ENCODE measurements at places on chromosomes 3 and 15. TPM values are rescaled to one million over a fixed set of nuclear protein-coding genes. Genes with fewer than 3 reads are reported as not detected.

The ETV5 gene
- total RNA-seq = 19.1 TPM

The IL5RA gene
- 9.4 TPM for total RNA-seq

The ARL8B gene
- total RNA-seq = 172 TPM

The ZNF660 gene
- 10.0 TPM for total RNA-seq

The GOLGA8J gene
- total RNA-seq = 0.39 TPM

The ANXA2 gene
- total RNA-seq = 547 TPM

The XIRP1 gene
- 0.50 TPM for total RNA-seq

The GPR27 gene
- total RNA-seq = 4.2 TPM

The CD80 gene
- total RNA-seq = not detected

The RBP2 gene
- total RNA-seq = not detected

The RIOX2 gene
- total RNA-seq = 35.3 TPM

The GPR149 gene
- total RNA-seq = 1.8 TPM

The MUC4 gene
- 3.1 TPM for total RNA-seq

The RNU6-1 gene
- not detected for total RNA-seq

GRCh38 chr3:197085137-197085536 is 55.5 kb upstream of the MELTF start:
- no peaks in the 10 kb centered on the region for H3K4me1 ChIP-seq
- no peak overlapping the region for H3K4me3 ChIP-seq
- no peak overlapping the region for H3K27ac ChIP-seq
- no peaks in the 10 kb centered on the region for H3K27me3 ChIP-seq
- DNase-seq = no peak
- peaks cover 4% of the 10 kb centered on the region for H3K36me3 ChIP-seq

GRCh38 chr3:48952510-48953118 is 34.0 kb downstream of the ARIH2 start:
- H3K4me1 ChIP-seq = no peaks in the 10 kb centered on the region
- no peak overlapping the region for H3K27ac ChIP-seq
- H3K27me3 ChIP-seq = no peaks in the 10 kb centered on the region
- DNase-seq = peak; percentile 43
- H3K36me3 ChIP-seq = peaks cover 10% of the 10 kb centered on the region

GRCh38 chr3:185423178-185423577 is 60.2 kb downstream of the MAP3K13 start:
- no peak overlapping the region for H3K27ac ChIP-seq
- H3K4me3 ChIP-seq = no peak overlapping the region

DNA sequence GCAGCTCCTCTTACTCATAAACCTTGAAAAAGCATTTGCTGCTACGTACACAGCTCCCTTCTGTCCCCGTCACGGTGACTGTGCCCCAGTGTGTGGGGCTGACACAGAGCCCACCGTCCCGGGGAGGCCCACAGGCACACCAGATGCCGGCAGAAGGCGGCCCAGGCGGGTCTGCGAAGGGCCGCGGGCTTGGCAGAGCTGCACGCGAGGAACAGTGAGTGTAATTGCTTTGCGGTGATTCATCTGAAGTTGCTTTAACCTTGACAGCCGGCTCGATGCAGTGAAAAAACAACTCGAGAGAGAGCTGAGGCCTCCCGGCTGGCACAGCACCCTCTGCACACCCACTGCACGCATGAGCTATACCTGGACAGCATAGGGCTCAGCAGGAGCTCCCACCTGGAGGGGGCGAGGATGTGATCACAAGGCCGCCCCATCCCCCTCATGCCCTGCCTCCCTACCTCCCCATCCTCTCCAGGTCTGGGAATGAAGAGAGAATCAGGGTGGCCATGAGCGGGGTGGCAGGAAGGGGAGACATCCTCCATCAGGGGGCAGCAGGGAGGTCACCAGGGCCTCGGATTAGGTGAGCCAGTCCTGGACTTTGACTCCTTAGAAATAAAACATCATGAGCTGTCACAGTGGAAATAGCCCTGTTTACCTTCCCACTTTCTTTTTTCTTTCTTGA is 172.7 kb downstream of the MEGF11 start:
- H3K27me3 ChIP-seq = peaks cover 2% of the 10 kb centered on the region
- H3K27ac ChIP-seq = no peak overlapping the region
- H3K4me3 ChIP-seq = no peak overlapping the region
- peaks cover 12% of the 10 kb centered on the region for H3K4me1 ChIP-seq
- no peak for DNase-seq

GRCh38 chr3:81871358-81872155 is 110.1 kb upstream of the GBE1 start:
- no peaks in the 10 kb centered on the region for H3K27me3 ChIP-seq
- no peak overlapping the region for H3K4me3 ChIP-seq
- H3K4me1 ChIP-seq = no peaks in the 10 kb centered on the region
- DNase-seq = no peak

DNA sequence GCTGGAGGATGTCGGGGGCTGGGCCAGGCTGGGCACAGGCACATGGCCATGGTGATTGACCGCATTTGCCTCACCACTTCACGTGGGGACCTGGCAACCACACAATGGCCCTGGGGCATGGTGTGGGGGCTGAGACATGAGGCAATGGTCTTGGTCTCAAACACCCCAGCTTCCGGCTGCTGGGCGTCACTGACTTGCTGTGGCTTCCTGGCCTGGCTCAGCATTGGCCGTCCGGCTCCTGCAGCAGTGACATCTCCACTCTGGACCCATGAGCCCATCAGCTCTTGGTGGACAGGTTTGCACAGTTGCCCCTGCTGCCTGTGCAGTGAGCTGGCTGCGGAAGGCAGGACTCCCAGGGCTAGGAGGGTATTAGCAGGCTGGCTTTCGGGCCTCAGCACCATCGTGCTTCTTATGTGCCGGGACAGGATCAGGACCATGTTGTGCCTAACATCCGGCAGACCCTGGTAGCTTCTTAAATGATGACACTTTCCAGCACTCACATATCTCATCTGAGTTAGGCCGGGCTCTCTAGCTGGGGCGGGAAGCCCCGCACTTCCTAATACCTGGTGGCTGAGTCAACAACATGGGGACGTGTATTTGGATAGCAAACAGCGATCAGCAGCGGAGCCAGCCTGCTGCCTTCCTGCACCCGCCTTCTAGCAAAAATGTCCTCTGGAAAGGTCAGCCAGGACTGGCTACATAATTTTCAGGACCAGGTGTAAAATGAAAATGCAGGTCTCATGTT is 34.1 kb downstream of the ZNF710 start:
- H3K4me3 ChIP-seq = no peak overlapping the region
- peak overlapping the region; percentile 54 for H3K27ac ChIP-seq
- H3K27me3 ChIP-seq = no peaks in the 10 kb centered on the region

DNA sequence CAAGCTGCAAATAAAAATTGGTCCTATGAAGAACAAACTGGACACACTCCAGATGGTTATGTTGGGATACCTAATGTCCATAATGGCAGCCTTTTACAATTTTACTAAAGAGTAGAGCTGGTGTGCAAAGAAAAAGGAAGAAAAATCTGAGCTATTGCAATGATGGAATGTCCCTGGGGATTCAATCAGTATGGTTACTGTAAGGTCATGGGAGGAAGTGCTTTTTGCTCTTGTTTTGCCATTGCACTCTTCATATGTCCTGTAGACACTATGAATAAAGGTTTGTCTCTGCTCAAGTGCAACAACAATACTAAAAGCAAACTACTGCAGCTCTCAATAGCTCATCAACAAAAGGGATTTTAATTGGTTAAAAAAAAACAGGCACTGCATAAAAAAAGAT is 5.4 kb downstream of the PFN2 start:
- no peaks in the 10 kb centered on the region for H3K27me3 ChIP-seq
- H3K27ac ChIP-seq = no peak overlapping the region

DNA sequence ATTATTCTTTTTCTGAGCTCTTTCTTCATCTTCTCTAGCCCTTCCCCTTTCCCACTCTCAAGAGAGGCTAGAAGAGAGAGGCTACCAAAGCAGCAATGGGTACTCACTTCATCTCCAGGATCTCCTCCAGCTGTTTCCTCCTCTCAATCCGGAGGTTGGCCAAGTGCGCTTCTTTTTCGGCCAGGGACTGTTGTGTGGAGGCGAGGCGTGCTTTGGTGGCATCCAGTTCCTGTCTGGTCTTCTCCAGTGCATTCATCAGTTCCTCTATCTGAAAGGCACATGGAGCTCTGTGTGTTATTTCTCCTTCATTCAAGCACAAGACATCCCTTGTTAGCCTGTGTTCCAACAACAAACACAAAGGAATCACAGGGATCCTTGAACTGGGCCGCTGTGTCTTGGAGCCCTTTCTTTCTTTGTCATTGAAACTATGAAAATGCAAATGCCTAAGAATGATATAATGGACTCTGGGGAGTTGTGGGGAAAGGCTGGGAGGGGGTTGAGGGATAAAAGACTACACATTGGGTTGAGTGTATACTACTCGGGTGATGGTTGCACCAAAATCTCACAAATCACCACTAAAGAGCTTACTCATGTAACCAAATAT is 401.3 kb upstream of the WNT5A start:
- H3K36me3 ChIP-seq = no peaks in the 10 kb centered on the region
- no peaks in the 10 kb centered on the region for H3K4me1 ChIP-seq
- H3K27ac ChIP-seq = no peak overlapping the region
- no peak overlapping the region for H3K4me3 ChIP-seq
- H3K27me3 ChIP-seq = no peaks in the 10 kb centered on the region

DNA sequence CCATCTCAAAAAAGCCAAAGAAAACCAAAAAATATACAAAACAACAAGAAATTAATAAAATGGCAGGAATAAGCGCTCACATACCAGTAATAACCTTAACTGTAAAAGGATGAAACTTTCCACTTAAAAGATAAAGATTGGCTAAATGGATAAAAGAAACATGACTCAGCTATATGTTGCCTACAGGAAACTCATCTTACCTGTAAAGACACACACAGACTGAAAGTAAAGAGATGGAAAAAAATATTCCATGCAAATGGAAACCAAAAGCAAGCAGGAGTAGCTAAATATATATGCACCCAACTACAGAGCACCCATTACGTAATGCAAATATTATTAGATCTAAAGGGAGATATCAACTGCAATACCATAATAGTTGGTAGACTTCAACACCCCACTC is 49.7 kb downstream of the ADAM10 start:
- no peaks in the 10 kb centered on the region for H3K4me1 ChIP-seq
- no peaks in the 10 kb centered on the region for H3K27me3 ChIP-seq
- no peak for DNase-seq
- peaks cover 8% of the 10 kb centered on the region for H3K36me3 ChIP-seq
- no peak overlapping the region for H3K27ac ChIP-seq
- H3K4me3 ChIP-seq = no peak overlapping the region

DNA sequence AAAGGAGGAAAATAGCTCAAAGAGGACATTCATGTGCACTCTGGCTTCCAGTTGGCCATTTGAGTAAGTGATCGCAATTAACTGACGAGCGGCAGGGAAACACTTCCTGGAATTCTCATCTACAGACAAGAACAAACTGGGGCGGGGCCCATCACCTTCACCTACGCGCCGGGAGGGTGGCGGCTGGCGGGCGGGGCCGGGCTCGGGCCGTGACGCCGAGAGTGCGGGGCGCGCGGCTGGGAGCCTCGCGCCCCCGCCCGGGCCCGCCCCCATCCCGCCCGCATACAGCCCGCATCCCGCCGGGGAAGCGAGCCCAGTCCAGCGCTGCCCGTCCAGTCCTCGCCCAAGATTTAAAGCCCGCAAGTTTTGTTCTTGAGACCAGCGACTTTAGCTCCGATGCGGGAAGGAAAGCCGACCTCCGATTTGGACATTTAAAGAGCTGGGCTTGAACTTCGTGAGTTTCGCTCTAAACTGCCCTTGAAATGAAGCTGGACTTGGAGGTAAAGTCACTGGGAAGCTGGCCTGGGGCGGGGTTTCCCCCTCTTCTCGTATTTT is at the start of gene B3GNT5:
Gene B3GNT5 (plus strand): TSS at position 281 of the 555 bp plus-strand sequence. CDS start 16,546 bp downstream, outside the sequence.
- H3K36me3 ChIP-seq = no peaks in the 10 kb centered on the region
- peaks cover 9% of the 10 kb centered on the region for H3K4me1 ChIP-seq
- H3K27me3 ChIP-seq = no peaks in the 10 kb centered on the region
- H3K27ac ChIP-seq = peak within 1 kb of the TSS; percentile 86

DNA sequence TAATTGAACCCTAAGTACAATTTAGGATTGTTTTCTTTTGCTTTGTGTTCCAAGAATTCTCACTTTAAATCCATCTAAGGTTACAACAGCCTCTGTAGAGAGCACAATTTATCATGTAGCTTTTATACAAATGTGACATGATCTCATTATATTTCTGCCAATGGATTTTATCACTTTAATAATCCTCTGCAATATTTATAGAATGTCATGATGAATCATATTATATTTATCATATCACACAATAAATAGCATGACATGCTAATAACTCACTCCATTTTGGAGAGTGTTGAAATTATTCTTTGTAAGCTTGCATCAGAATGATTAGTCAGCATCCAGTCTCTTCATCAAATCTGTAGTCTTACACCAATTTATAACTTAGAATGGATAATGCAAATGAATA is 280.6 kb upstream of the ZNF717 start:
- no peaks in the 10 kb centered on the region for H3K4me1 ChIP-seq
- no peak overlapping the region for H3K4me3 ChIP-seq
- H3K27me3 ChIP-seq = no peaks in the 10 kb centered on the region
- H3K27ac ChIP-seq = no peak overlapping the region
- no peaks in the 10 kb centered on the region for H3K36me3 ChIP-seq

- no peaks in the 10 kb centered on the region for H3K36me3 ChIP-seq
- H3K27ac ChIP-seq = no peak overlapping the region
- DNase-seq = no peak
- H3K27me3 ChIP-seq = no peaks in the 10 kb centered on the region
These were observed 268.1 kb downstream of the FOXP1 start for GRCh38 chr3:71315431-71315830.

DNA sequence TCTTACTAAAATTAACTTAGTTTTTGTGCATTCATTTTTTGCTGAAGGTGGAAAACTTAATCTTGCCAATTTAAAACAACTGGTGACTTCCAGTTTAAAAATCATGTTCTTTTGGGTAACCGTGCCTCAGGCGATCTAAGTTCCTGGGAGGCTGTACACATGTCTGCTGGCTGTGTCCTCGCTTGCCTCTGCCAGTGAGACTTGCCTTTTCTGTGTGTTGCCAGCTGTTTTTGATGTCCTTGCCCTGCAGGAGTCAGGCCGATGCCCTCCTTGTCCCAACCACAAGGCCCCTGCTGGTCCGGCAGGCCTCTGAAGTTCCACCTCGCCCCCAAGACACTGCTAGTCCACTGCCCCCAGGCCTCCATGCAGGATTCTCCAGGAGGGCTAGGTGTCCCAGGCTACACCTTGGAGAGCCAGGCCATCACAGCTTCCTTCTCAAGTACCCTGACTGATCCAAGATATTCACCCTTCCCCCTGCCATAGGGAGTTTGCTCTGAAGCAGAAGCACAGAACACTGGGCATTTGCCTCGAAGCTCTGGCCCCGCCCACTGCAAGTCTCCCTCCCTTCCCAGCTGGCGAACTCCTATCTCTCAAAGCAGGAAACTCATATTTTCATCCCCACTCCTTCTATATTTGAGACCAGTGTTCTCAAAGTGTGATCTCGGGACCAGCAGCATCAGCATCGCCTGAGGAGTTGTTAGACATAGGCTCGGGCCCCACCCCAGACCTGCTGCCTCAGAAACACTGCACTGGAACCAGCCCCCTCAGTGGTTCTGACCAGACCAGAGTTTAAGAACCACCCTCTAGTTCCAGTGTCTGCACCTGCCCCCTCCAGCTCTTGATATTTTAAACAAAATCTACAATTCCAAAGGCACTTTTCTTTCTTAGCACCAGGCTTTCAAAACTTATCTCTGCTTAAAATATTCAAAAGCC is 185.8 kb upstream of the UBE2E1 start:
- H3K4me1 ChIP-seq = no peaks in the 10 kb centered on the region
- H3K36me3 ChIP-seq = no peaks in the 10 kb centered on the region
- no peak overlapping the region for H3K27ac ChIP-seq
- no peaks in the 10 kb centered on the region for H3K27me3 ChIP-seq

GRCh38 chr15:27549746-27550145 is 549.4 kb downstream of the OCA2 start:
- H3K27ac ChIP-seq = no peak overlapping the region
- H3K4me3 ChIP-seq = no peak overlapping the region
- no peaks in the 10 kb centered on the region for H3K36me3 ChIP-seq
- no peaks in the 10 kb centered on the region for H3K27me3 ChIP-seq
- H3K4me1 ChIP-seq = no peaks in the 10 kb centered on the region
- no peak for DNase-seq

- DNase-seq = no peak
- no peaks in the 10 kb centered on the region for H3K27me3 ChIP-seq
- H3K4me1 ChIP-seq = no peaks in the 10 kb centered on the region
- no peak overlapping the region for H3K4me3 ChIP-seq
These were observed 30.3 kb downstream of the GALNT15 start for GRCh38 chr3:16204751-16205150.
